ENCODE measurements at places on chromosomes 12 and 14.

- no peak for DNase-seq
Observed at GRCh38 chr14:36505892-36506731, 13.9 kb downstream of the NKX2-1 start.

DNA sequence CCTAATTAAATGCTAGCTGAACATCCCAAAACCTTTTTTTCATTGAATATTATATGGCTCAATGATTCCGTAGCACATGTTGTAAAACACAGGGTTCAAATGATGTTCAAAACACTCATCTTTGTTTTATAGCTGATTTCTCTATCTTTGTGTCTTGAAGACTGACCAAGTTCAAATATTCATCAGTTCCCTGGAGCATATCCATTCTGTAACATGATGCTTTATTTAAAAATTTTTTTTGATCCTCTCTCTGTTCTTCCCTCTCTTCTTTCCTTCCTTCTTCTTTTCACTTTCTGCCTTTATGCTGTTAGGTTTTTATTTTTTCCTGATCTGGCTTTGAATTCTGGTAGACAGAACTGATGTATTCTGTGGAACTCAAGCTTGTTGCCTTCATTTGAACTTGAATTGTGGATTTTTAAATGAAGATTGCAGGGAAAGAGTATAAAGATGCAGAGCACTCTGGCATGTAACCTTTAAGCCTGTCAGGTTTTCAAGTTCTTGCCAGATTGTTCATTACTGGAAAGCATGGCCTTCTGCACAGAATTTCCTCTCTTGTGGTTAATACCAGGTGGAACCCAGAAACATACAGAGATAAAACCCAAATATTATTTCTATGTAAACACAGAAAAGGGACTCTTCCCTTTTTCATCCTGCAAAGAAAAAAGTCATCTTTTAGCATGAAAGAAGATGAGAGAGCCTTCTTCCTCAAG lies 39.5 kb downstream of the PROX2 start:
- DNase-seq = no peak

- DNase-seq = no peak
Observed at GRCh38 chr12:108126990-108127501, 2.0 kb upstream of the WSCD2 start.

GRCh38 chr14:82341261-82341810 lies 807.7 kb upstream of the SEL1L start:
- DNase-seq = no peak

DNA sequence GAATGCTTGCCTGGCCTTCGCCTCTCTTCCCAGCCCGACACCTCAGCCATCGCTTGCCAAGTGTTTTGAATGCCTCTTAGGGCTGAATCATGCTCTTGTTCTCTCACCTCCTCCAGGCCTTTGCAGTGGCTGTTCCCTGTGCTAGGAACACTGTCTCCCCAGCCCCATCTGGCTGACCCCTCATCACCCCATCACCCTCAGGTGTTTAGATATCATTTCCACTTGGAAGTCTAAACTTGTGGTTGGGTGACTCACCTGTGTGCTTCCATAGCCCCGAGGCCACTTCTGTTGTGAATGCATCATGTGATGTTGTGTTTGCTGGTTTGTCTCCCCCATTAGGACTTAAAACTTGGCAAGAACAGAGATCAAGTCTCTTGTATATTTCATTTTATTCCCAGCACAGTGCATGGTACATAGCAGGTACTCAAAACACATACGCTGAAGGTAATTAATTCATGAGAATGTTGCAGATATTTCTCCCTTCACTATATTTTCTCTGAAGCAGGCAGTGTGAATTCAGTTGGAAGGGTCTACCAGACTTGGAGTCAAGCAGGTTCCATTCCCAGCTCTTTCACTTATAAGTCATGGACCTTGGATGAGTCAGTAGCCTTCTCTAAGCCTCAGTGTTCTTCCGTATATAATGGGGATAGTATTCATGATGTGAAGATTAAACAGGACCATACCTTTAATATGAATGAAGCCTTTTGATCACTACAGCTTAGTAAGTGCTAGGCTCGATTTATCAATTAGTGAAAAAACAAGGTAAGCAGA lies 67.8 kb downstream of the HRK start:
- no peak for DNase-seq

Data from stimulated activated CD4-positive, alpha-beta T cell treated with anti-CD3 and anti-CD28 coated beads, Interleukin-1b, Interleukin-23, amount 100 ng/mL, for 1 hour (primary cell).